Dermis lymphatic vessel endothelial cell (primary cell): ENCODE measurements at places on chromosomes 2 and 18. TPM values are rescaled to one million over a fixed set of nuclear protein-coding genes. Genes with fewer than 3 reads are reported as not detected.

LONRF2 gene
- total RNA-seq = under 0.01 TPM in 2 replicates

ADCYAP1 gene
- not detected in 2 replicates for total RNA-seq

ARMC9 gene
- 4.8 and 7.4 TPM in 2 replicates for total RNA-seq

MATN3 gene
- 0.52 and 0.76 TPM in 2 replicates for total RNA-seq

SANBR gene
- 13.0 and 14.0 TPM in 2 replicates for total RNA-seq

STPG4 gene
- 0.11 and 0.17 TPM in 2 replicates for total RNA-seq

IL1R1 gene
- total RNA-seq = 40.5 and 49.8 TPM in 2 replicates

MALL gene
- 11.7 and 37.3 TPM in 2 replicates for total RNA-seq

PHLPP1 gene
- 4.0 and 5.6 TPM in 2 replicates for total RNA-seq

BOLL gene
- total RNA-seq = not detected in 2 replicates

RIT2 gene
- total RNA-seq = not detected in 2 replicates

CYP27C1 gene
- total RNA-seq = 0.11 TPM in 1 of 2 replicates, not detected in the other

TUBB6 gene
- 532 and 823 TPM in 2 replicates for total RNA-seq

DSG1 gene
- total RNA-seq = not detected in 2 replicates

OR6B2 gene
- total RNA-seq = not detected in 2 replicates

GREB1 gene
- 0.11 and 0.26 TPM in 2 replicates for total RNA-seq

TMEM163 gene
- not detected in 2 replicates for total RNA-seq

GCC2 gene
- 16.0 and 23.8 TPM in 2 replicates for total RNA-seq

ELMOD3 gene
- 8.1 and 8.2 TPM in 2 replicates for total RNA-seq

TGFA gene
- 7.1 and 12.2 TPM in 2 replicates for total RNA-seq

DAPL1 gene
- total RNA-seq = not detected in 2 replicates

CTLA4 gene
- total RNA-seq = 3.7 and 6.2 TPM in 2 replicates

TUBB8B gene
- 0.11 TPM in 1 of 2 replicates, not detected in the other for total RNA-seq

HOXD12 gene
- not detected in 2 replicates for total RNA-seq

PPP1R1C gene
- total RNA-seq = 0.33 TPM in 1 of 2 replicates, not detected in the other
